Dermis microvascular lymphatic vessel endothelial cell (primary cell): ENCODE measurements at places on chromosomes 5 and 9. TPM values are rescaled to one million over a fixed set of nuclear protein-coding genes. Genes with fewer than 3 reads are reported as not detected.

NANS gene
- total RNA-seq: 72.8 and 77.8 TPM in 2 replicates

CDC20B gene
- not detected in 2 replicates for total RNA-seq

SPAG8 gene
- not detected in 2 replicates for total RNA-seq

CCDC183 gene
- 0.26 and 0.51 TPM in 2 replicates for total RNA-seq

SAPCD2 gene
- 5.1 and 10.3 TPM in 2 replicates for total RNA-seq

FGF1 gene
- total RNA-seq: 0.13 TPM in 2 replicates

SLC6A3 gene
- not detected in 2 replicates for total RNA-seq

FOXD4 gene
- 0.13 TPM in 2 replicates for total RNA-seq

RAD23B gene
- 72.8 and 73.6 TPM in 2 replicates for total RNA-seq

TXNDC8 gene
- not detected in 2 replicates for total RNA-seq

PCDHGA11 gene
- 4.0 and 5.4 TPM in 2 replicates for total RNA-seq

RGP1 gene
- total RNA-seq: 9.0 and 11.3 TPM in 2 replicates

STPG3 gene
- total RNA-seq: not detected in 2 replicates

TMEM174 gene
- not detected in 2 replicates for total RNA-seq

TLR4 gene
- total RNA-seq: 165 and 172 TPM in 2 replicates

C5orf52 gene
- not detected in 2 replicates for total RNA-seq

BAAT gene
- under 0.01 TPM in 1 of 2 replicates, not detected in the other for total RNA-seq

CCNJL gene
- 4.0 and 8.5 TPM in 2 replicates for total RNA-seq

ACTL7A gene
- not detected in 2 replicates for total RNA-seq

PCDHB4 gene
- total RNA-seq: under 0.01 and 0.13 TPM in 2 replicates

RANBP17 gene
- total RNA-seq: 4.4 and 4.5 TPM in 2 replicates

FBP1 gene
- total RNA-seq: 0.51 and 0.64 TPM in 2 replicates

ZNF483 gene
- total RNA-seq: 1.6 and 1.8 TPM in 2 replicates

ARSI gene
- under 0.01 TPM in 1 of 2 replicates, not detected in the other for total RNA-seq

ARHGEF28 gene
- 50.7 and 62.7 TPM in 2 replicates for total RNA-seq

IFNA13 gene
- total RNA-seq: not detected in 2 replicates

FOXI1 gene
- not detected in 2 replicates for total RNA-seq

TNFSF8 gene
- not detected in 2 replicates for total RNA-seq

PRDM9 gene
- not detected in 2 replicates for total RNA-seq

REEP2 gene
- 1.2 and 1.6 TPM in 2 replicates for total RNA-seq

PPWD1 gene
- 28.3 and 30.0 TPM in 2 replicates for total RNA-seq

SGCD gene
- total RNA-seq: 0.64 and 6.2 TPM in 2 replicates

SPATA31C2 gene
- not detected in 2 replicates for total RNA-seq

SLC25A2 gene
- total RNA-seq: under 0.01 and 0.13 TPM in 2 replicates

SLC36A2 gene
- total RNA-seq: not detected in 2 replicates

SPATA31C1 gene
- total RNA-seq: not detected in 2 replicates
